ENCODE measurements at places on chromosomes 2 and 18.

DNA sequence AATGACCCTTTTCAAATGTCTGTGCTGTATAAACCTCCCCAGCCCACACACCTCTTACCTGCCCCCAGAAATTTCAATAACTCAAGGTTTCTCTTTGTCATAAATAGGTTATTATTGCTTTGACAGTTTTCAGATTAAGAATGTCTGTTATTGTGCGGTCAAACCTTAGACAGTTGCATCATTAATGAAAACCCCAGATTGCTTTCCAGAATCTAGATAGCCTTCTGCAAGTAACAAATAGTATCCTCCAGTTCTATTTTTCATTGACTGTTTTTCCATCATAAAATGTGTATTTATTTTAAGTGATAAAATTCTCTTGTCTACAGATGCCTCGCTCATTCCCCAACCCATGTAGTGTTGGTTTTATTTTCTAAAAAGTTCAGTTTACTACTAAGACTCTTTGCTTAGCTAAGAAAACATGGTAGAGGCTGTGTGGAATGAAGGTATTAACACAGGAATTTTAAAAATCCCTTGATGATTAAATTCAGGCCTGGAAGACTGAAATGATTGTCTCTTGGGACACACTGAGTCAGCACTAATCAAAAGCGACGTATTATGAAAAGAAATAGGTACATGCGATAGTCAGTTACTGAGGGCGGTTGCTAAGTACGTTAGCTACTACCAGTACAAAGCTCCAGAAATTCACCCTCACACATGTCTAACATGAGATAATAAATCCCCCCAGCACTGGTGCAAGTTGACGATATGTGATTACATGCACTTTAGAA lies 38.4 kb upstream of the ITGAV start:
- no peak for DNase-seq

DNA sequence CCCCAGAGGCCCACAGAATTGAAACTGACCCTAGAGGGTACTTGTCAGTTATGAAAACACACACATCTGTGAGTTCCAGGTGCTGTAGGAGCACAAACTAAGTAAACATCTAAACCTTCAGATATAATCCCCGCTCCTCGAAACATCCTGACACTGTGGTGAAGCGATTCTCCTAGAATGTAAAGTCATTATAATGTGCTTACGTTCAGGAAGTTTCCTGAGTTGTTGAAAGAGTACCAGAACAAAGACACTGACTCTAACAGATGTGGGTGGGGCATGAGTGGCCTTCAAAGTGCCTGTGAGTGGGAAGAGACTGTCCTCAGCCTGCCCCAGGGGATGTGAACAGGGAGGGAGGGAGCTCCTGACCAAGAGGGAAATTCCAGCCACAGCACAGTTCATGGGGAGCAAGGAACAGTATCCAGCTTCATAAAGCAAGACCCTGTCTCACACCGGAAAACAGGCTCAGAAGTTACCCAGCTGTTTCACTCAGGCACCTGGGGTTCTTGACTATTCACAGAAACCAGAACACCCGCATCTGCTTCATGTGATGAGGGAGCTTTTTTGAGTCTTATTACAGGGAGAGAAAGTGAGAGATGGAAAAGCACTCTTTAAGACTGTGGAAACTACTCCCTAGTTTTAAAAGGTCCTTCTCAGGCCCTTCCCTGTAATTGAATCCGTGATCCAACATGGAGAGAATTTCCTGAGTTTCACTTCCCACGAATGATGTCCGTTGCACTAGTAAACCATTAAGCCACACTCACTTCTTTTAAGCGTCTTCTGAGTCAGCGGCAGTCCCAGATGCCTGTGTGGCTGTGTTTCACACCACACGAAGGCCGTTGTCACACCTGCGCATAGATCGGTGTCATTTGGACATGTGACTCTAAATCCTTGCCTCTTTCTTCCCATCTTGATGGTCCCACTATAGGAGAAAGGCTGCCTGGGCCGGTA lies 88.6 kb upstream of the EML6 start:
- no peak for DNase-seq

GRCh38 chr18:2258954-2259353 lies 312.4 kb downstream of the METTL4 start:
- no peak for DNase-seq

- no peak for DNase-seq
Observed at GRCh38 chr2:11074246-11074820, 80.9 kb upstream of the SLC66A3 start.

- no peak for DNase-seq
Observed at GRCh38 chr2:191790737-191791136, 56.2 kb downstream of the CAVIN2 start.

DNA sequence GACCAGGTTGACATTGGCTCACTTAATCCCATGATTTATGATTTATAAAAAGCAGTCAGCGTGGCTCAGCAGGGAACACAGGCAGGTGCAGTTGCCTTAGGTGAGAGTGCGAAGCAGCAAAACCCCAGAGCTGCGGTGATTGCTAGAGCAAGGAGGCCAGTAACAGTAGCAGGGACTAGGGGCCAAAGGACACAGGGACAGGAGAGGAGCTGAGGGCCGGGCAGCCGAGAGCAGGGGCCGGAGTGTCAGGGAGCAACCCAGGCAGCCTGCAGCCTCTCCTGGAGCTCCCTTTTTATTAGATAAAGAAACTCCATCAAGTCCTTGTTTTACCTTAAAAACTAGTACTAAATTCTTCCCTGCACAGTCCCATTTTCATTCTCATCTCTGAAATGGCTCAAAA lies 4.3 kb downstream of the MC2R start:
- no peak for DNase-seq

DNA sequence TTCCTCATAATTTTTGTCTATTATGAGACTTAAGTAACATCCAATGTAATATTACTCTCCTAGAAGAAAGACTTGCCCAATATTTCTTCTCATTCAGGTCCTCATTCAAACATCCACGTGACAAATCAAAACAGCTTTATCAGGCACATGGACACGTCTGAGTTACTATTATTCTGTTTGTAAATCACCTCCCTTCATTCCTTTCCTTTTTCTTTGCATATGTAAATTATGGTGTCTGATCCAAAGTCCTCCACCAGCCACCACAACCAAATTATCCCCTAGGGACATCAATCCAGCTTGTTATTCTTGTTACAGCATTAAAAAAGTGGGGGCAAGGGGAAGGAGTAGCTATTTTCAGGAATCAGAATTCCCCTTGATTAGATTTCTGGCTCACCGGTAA lies 7.1 kb downstream of the TMEM163 start:
- DNase-seq, result no peak

DNA sequence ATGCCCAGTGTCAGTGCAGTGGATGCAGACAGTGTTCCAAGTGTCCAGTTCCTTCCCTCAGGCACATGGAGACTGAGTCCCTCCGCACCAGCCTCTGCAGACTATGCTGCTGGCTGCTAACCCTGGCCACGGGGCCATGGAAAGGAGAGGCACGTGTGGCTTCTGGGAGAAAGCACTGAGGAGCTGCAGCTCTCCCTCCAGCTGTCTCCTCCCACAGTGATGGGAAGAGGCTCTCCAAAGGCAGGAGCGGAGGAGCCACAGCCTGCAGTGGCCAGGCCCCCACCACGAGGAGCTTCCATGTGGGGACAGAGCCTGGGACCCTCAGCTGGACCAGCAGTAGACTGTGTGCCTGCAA lies 141.1 kb downstream of the NDUFA10 start:
- no peak for DNase-seq

DNA sequence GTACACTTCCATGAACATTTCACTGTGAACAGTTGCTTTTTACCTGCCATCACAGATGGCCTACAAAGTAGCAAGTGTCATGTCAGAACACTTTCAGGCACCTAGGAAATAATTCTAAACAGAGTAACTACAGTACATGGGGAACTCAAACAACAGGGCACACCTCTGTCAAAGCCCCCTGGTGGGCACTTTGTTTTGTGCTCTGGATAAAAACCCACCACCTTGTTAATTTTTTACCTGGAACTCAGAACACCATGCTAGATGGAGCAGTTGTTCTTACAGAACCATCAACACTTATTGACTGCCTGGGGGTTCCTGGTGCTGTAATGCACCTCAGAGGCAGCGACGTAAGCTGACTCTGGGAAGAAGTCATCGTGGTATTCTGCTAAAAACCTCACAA lies 2.3 kb downstream of the MSL3B start:
- no peak for DNase-seq

DNA sequence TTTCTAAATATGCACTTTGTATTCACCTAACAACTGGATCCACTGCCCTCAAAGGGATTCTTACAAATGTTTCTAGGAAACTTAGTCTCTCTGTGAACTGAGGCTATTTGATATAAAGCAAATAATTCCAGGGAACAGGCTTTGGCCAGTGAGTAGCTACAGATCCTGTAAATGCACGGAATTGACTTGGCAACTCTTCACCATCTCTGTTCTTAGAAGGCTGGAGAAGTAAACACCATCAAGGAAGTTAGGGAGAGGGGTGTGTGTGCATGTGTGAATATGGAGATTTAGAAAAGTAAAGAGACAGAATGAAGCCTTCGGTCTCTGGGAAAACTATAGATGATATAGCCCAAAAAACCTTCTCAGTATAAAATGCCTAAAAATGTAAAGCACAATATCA lies 10.7 kb downstream of the CIDEA start:
- DNase-seq, result no peak

- DNase-seq, result no peak
Observed at GRCh38 chr2:33788044-33788443, 188.9 kb upstream of the FAM98A start.

GRCh38 chr2:173101687-173102086 lies 26.0 kb downstream of the MAP3K20 start:
- no peak for DNase-seq

- DNase-seq, result no peak
Observed at GRCh38 chr2:144470334-144470733, 49.6 kb downstream of the ZEB2 start.

GRCh38 chr2:10984418-10985135 lies 72.8 kb downstream of the KCNF1 start:
- DNase-seq, result no peak

DNA sequence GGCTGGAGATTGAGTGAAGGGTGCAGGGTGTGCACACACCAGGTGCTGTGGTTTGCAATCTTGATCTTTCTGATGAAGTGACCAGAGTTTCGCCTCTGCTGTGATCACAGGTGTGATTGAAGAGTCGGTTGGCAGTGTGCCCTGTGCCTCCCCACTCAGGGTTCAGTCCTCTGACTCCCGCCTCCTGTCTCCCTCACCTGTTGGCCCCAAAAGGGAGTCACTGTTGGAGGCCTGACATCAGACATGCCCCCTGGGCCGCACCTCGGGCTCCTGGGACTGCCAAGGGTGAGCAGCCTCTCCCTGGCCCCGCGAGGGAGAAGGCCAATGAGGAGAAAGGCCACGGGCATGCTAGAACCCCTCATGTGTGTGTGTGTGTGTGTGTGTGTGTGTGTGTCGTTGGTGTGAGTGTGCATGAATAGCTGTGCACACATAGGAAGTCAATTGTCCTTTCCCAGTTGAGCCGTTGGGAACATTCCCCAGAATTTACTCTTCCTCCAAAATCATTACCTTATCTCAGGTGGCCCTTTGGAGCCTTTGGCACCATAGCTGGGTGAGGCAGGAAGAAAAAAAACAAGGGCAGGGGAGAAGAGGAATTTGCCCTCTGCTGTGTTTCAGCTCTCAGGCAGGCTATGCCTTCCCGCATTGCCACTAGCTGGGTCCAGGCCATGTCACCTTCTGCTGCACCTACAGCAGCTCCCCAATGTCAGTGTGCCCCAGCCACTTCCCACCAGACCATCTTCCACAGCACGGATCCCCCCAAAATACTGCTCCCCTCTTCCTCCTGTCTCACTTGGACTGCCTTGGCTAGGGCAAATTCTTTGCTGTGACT lies 78.1 kb upstream of the LAPTM4A start:
- DNase-seq, result no peak

DNA sequence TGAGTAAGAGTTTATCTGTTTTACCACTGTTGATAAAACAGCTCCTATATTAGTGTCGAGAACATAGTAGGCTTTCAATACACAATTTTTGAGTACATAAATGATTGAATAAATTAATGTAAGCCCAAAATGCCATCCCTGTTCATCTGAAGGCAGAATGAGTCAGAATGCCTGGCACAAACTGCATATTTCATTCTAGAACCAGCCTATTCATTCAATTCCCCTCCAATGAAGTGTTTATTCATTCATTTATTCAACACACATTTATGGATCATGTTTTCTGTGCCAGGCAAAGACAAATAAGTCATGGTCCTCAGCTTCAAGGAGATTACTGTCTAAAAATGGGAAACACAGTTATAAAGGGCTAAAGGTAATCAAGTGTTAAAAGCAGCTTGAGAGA lies 22.8 kb upstream of the LCLAT1 start:
- DNase-seq, result no peak

DNA sequence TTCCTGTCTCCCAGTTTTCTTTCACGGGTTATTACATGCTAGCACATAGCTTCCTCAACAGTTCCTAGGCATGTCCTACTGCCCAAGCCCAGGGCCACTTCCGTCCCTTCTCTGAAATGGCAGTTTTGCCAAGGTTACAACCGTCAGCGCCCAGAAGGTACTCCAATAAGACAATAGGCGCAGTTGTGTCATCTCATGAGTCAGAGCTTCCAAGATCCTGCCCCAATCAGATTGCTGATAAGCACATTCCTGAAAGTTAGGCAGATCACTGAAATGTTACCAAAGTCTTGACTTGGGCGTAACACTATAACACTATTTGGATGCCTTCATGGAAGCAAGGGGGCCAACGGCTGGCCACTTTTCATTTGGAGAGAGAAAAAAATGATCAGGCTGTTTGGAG lies 34.2 kb downstream of the GKN2 start:
- no peak for DNase-seq

DNA sequence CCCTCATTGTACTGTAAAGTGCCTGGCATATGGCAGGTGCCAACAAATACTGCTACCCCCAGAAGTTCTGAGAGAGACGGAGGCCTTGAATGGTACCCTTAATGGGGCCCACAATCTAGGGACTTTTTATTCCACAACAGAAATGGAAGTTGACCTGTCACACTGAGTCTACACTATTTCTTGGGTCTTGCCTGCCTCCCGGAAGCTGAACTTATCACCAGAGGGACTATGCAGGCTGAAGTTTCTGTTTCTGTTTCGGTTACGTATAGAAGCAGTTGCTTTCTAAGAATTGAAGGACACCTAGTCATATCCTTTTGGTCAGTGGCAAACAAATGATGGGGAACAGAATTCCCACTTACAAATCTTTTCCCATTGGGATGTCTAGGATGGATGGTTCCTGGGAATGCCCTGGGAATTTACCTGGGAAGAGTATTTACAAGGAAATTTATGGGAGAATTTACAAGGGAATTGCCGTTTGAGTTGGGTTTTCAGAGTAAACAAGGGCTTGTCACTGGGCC lies 74.2 kb downstream of the HS1BP3 start:
- no peak for DNase-seq

- no peak for DNase-seq
Observed at GRCh38 chr18:54948350-54948837, 10.9 kb downstream of the CCDC68 start.

- no peak for DNase-seq
Observed at GRCh38 chr2:46461709-46462171, 17.6 kb upstream of the TMEM247 start.

- DNase-seq, result no peak
Observed at GRCh38 chr2:37226863-37227262, 4.5 kb downstream of the CEBPZ start.

Measured in T follicular helper cell (primary cell).